ENCODE measurements at places on chromosomes 11 and 22.
A peak's percentile ranks its signal among the peaks of the same experiment; 100 is the strongest.

- no peak for DNase-seq
These were observed 2.2 kb upstream of the NUP160 start for GRCh38 chr11:47850337-47850736.

DNA sequence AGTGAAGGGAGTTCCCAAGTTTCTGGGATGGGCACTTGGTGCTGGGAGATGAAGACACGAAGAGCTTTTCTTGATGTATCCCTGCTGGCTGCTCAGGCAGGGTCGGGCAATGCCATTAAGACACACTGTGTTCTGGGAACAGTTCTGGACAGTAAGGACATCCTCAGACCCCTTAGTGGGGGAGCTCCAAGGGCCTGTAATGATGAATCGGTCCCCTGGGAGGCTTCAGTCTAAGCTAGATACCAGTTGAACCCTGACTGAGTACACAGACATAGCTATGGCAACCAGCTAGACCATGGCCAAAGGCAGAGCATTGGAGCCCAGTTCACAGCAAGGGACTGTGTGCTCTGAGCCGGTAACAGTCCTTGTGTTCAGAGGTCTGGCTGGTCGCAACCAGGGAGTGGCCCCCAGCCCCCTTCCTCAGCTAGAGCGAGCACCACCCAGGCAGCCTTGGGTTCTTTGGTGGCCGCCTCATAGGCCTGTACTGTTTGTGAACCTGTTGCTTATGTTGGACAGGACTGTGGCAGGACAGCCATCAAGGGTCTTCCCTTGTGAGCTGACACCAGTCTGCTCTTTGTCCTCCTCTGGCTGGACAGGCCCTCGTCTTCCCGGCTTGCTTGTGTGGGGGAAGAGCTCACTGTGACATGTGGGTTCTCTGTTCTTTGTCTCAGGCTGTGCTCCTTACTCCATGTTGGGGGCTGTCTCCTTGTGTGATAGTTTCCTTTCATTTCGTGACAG lies 25.0 kb downstream of the MED15 start:
- no peak for DNase-seq

DNA sequence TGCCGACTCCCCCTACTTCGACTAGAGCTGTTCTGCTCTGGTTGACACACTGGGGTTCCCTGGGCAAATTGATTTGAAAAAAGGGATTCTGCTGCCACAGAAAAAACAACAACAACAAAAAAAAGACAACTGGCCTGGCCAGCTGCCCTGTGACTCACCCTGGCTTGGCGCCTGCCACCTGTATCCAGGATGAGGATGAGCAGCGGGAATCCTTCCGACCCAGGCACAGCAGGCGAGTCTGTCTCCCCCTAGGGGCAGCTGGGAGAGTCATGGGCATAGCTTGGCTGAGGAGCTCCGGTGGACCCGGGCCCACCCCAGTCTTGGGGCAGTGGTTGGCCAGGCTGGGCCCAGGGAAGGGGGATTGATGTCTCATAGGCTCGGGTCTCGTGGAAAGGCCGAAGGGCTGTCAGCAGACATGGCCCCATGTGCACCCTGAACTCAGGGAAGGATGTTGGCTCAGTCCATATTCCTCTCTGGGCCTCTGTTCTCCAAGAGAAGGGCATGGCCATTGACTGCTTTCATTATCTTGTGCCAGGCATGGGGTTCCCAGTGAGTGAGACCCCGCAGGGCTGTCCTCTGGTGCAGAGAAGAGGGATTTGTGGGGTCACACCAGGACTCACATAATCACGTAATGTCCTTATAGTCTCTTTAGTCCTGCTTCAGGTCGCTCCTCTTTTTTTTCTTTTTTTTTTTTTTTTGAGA lies 10.4 kb upstream of the SUN2 start:
- DNase-seq = peak; percentile 50

- DNase-seq = no peak
These were observed 30.2 kb upstream of the PPFIA1 start for GRCh38 chr11:70240337-70240736.

- no peak for DNase-seq
These were observed 96.3 kb upstream of the CSNK2A3 start for GRCh38 chr11:11449327-11449726.

- no peak for DNase-seq
These were observed 1.1 kb downstream of the USP35 start for GRCh38 chr11:78189851-78190250.

DNA sequence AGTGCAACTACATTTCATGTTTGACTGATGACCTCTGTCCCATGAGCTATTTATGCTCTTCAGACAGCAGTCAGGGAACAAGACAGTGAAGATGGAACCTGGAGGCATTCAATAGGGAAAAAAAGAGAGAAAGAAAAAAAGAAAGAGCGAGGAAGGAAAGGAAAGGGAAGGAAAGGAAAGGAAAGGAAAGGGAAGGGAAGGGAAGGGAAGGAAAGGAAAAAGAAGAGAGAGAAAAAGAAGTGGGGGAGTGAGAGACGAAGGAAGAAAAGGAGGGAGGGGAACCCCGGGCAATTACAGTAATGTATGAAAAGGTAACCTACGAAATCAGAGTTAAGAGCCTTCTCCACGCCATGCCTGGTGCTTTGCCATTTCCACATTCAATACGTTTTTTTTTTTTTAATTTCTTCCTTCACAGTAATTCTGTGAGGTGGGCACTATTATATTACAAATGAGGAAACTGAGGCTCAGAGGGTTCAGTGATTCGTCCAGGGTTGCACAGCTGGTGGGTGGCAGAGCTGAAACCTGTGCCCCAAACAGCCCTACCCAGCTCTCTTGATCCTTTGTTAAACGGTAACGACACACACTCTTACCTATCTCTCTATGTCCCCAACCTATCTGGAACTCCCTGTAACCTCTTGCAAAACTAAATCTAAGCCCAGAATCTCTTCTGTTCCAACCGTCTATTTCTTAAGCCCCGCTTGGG lies 39.3 kb downstream of the ETS1 start:
- no peak for DNase-seq

DNA sequence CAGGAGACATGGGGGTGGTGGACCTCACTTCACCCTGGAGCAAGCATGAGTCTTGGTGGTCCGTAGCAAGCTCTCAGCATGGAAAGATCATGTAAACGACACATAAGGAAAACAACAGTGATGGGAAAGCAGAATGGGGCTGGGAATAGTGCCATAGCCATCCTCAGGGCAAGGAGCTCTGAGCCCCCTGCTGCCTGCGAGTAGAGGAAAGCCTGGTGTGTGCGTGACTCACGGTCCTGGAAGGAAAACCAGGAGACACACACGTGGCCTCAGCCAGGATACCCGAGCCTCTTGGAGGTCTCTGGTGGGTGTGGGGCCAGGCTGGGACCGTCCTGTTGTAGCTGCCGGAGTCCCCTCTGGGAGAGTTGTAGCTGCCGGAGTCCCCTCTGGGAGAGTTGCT lies 12.4 kb downstream of the SHANK3 start:
- DNase-seq = no peak

GRCh38 chr11:113549611-113550578 lies 74.7 kb upstream of the DRD2 start:
- no peak for DNase-seq

All from activated CD8-positive, alpha-beta memory T cell treated with anti-CD3 and anti-CD28 coated beads, Interleukin-2, amount 50 U/mL, for 4 hours (primary cell).